Activated naive CD8-positive, alpha-beta T cell treated with anti-CD3 and anti-CD28 coated beads for 36 hours (primary cell): ENCODE measurements at places on chromosomes 16 and 17. TPM values are rescaled to one million over a fixed set of nuclear protein-coding genes. Genes with fewer than 3 reads are reported as not detected.

DNA sequence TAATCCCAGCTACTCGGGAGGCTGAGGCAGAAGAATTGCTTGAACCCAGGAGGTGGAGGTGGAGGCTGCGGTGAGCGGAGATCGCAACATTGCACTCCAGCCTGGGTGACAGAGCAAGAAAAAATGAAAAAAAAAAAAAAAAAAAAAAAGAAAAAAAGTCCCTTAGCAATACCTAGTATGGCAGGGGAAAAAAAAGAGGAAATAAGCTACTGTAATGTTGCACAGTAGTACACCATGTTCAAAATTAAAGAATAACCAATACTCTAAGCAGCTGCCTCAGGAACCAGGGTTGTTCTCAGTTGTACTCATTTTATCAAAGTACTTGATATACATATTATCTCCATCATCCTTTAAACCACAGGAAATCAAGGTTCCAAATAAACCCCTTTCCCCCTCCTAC, 17.3 kb upstream of the TXNDC11 start:
- no peak for DNase-seq

GRCh38 chr17:1943436-1943831, 81.7 kb downstream of the RTN4RL1 start:
- DNase-seq, result no peak

DNA sequence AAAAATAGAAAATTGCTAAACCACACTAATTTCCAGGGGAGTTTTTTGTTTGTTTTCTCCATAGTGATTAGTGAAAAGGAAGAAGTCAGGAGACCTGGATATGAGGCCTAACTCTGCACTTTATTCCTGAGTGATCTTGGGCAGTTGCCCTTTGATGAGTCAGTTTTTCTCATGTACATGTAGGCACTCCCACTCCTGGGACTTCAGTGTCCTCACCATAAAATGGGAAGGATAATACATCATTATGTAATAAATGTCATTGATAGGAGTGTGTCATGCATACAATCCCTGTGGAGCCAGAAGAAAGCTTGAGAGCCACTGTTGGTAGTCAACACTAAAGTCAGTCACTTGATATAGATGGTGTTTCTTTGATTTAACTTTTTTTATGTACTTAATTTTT, 32.5 kb downstream of the WIPF2 start:
- no peak for DNase-seq

GRCh38 chr17:80860703-80861417, 130.8 kb upstream of the CHMP6 start:
- DNase-seq, result no peak

DNA sequence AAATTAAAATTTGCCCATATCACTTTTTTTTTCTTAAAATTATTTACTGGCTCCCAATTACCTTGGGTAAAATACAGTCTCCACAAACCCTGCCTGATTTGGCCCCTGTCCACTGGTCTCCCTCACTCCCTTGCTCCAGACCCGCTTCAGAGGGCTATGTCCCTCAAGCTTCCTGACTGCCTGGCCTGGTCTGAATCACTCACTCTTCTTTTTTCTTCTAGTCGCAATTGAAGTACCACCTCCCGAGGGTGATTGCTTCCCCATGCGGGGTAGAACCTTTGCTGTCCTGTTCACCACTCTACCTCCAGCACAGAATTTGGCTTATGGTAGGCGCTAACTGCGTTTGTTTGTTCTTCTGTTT, 598 bp upstream of the PGAP3 start:
- no peak for DNase-seq

- no peak for DNase-seq
Observed at GRCh38 chr16:77711775-77712174, 10.5 kb upstream of the NUDT7 start.

GRCh38 chr17:50923611-50924010, 57.5 kb upstream of the TOB1 start:
- no peak for DNase-seq

- no peak for DNase-seq
Observed at GRCh38 chr16:2285731-2286191, 17.8 kb upstream of the RNPS1 start.

DNA sequence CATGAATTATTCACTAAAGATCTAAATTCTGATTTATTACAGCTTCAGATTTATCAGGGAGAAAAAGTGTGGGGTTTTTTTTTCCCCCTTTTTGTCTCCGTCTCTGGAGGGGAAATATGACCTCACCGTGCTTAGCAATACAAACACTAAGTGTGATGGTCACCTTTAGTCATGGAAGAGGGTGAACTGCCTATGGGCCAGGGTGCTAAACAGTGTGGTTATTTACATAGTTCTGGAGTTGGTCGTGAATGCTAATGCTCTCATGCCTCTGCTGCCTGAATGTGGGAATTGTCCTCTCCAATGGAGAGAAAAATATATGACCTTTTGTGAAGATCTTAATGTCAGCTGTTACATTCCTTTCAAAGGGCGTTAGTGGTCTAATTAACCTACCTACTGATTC, 44.8 kb upstream of the MSI2 start:
- DNase-seq, result no peak

- DNase-seq, result no peak
Observed at GRCh38 chr16:29686740-29687332, 7.9 kb downstream of the QPRT start.

DNA sequence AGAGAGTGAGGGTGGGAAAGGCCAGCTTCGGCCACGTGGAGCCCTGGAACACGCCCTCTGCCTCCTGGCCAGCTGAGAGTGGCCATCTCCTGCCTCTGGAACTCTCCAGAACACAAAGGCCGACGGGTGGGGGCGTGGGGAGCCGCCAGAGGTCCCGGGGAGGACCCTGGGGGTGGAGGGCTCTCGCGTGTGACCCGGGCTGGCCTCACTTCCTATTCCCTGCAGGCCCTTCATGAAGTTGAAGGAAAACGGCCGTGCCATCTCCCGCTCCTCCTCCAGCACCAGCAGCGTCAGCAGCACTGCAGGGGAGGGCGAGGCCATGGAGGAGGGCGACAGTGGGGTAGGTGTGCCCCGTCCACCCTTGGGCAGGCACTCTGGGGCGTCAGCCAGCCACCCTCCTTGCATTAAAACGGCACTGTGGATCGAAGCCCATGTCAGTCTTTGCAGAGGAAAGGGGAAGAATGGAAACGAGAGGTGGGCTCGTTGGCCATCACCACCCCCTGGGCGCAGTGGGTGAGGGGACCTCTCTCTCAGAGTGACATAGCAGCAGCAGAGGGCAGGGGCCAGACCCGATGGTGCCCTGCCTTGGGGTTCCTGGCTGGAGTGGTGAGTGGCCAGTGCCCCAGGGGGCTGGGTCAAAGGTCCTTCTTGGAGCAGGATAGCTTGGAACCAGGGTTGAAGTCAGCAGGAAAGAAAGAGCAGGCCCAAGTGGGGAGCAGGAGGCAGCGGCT, 37.1 kb downstream of the OR1D5 start:
- DNase-seq, result no peak

DNA sequence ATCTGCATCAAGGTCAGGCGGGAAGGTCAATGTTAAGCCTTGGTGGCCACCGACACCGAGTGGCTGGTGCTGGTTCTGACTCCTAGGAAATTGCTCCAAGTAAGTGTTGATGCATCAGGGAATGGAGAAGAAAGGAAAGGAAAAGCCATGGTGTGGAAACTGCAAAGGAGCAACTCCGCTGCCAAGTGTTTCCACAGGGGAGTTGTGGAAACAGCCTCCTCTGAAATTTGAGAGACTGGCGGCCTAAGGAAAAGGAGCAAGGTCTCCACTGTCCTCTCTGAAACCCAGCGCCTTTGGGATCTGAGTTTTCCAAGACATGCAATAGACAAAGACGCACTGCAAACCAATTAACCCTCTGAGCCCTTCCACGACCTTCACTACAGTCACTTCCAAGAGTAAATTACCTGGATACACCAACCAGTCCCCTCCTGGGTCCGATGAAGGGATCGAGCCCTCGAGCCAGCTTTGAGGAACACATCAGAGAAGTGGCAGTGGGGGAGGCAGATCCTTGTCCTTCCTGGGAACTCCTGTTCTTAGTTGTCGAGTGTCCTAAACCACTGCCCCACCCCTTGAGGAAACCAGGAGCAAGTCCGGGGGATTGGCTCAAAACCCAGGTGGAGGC, 51.1 kb downstream of the SRL start:
- DNase-seq, result no peak

DNA sequence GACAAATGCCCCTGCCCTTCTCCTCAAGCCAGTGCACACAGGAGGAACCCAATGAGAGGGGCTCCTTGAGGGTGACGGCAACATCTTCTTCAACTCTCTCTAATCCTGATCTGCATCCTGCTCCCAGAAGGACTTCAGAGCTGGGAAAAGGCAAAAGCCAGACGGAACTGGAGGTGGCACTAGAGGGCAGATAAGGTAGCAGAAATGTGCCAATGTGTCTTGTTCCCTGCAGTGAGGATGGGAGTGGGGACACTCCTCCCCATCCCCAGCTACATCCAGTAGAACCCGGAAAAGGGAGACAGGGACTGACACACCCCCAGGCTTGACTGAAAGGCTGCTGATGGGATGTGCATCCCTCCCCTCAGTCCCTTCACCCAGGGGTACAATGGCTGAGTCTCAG, 28.5 kb downstream of the SRCIN1 start:
- DNase-seq, result no peak

- no peak for DNase-seq
Observed at GRCh38 chr16:84323606-84324005, 28.9 kb downstream of the WFDC1 start.

GRCh38 chr16:57730771-57731730, 4.5 kb upstream of the KATNB1 start:
- no peak for DNase-seq

Gene TBX2
- not detected for total RNA-seq

Gene CHST5
- total RNA-seq, result not detected

Gene COG7
- total RNA-seq, result 14.0 TPM

Gene CCL14
- not detected for total RNA-seq

Gene CACNG5
- not detected for total RNA-seq

Gene CD300E
- total RNA-seq, result not detected

Gene NLGN2
- 9.3 TPM for total RNA-seq

Gene SCN4A
- 0.14 TPM for total RNA-seq

Gene CXCL16
- 2.0 TPM for total RNA-seq

Gene CYBA
- 197 TPM for total RNA-seq

Gene MFAP4
- total RNA-seq, result 0.41 TPM

Gene NPIPB4
- 92.7 TPM for total RNA-seq

Gene PABPN1L
- not detected for total RNA-seq
